ENCODE measurements at places on chromosomes 16 and 17.

DNA sequence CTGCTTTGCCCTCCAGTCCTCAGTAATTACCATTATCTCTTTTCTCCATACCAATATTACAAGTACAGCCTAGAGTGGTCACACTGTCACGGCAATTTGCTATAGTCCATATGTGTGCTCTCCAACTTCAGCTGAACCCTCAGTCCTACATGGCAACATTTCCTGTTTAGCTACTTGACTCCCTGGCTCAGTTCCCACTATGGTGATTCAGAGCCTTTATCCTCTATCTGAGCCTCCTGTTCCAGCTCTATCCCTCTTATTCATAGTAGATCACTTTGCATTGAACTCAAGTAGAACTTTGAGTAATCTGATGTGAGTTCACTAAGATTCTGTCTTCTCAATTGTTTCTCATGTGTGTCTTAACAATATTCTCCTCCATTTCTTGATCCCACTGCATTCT lies 43.7 kb upstream of the GOSR1 start:
- DNase-seq: no peak

DNA sequence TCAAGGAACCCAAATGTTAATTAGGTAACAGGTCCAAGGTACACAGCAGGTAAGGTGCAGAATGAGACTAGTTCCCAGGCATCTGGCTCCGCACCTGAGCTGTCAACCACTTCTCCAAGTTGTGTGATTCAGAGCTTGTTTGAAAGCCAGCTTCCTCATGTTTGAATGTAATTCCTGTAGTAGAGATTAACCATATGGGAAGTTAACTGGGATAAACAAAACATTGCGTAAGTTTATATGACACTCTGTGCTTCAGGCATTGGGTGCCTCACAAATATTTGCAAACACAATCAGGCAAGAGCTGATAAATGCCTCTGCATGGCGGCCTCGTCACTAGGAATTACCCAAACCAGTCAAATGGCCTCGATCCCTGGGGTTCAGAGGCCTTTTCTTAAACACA lies 27.9 kb upstream of the CPHXL start:
- no peak for DNase-seq

- DNase-seq: peak; percentile 39
These were observed 11.8 kb downstream of the SYT17 start for GRCh38 chr16:19179546-19180490.

DNA sequence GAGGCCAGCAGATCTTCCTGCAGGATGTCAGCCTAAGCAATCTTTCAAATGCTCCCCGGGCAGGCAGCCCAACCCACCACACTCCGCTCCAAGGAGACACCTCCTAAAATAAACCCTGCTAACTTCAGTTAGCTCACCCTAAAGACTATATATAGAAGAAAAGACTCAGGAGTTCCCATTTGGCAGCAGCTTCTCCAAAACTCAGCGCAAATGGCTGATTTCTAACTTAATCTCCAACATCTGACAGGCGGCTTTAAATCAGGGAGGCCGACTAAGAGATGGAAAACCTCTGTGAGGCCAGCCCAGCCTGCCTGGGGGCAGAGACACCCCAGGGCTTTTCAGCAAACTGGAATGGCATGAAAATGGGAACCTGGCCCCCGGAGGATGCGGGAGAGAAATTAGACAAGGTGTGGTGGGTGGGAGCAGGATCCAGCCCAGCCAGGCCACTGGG lies 91.6 kb downstream of the XYLT1 start:
- no peak for DNase-seq

DNA sequence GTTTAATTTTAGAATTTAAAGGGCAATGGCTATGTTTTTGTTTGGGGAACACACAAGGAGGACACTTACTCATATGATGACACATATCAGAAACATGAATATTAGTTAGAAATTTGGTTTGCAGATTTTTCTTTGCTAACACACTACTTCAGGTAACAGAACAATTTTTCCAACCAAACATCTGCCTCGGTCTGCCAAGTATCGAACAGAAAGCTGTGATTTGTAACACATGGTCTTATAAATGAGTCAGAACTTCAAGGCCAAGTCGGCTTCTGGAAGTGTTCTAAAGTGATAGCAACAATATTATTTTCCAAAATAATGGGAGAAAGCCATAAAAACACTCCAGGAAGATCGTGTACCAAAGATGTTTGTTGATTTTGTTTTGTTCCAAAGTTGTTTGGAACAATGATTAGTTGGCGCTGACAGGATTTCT lies 75.9 kb upstream of the PMFBP1 start:
- DNase-seq: no peak

GRCh38 chr16:10618710-10619209 lies 38.4 kb upstream of the EMP2 start:
- DNase-seq: no peak

DNA sequence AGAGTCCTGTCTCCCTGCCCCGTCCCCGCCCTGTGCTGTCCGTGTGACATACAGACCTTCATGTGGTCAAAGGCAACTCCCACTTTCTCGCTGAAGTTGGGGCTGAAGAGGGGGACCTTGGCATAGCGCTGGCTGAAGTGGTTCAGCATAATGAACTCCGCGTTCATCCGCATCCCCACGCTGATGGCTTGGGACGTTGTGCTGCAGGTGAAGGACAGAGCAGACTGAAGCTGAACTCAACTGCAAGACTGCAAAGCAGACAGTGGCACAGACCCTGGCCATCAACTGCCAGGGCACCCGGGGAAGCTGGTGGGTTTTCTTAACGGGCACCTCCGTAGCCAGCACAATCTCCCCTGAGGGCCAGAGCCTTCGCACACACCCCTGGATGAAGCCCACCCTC lies 24.2 kb downstream of the ELAC2 start:
- DNase-seq: no peak

- peak; percentile 59 for DNase-seq
These were observed 2.9 kb upstream of the CACNG3 start for GRCh38 chr16:24253192-24253591.

DNA sequence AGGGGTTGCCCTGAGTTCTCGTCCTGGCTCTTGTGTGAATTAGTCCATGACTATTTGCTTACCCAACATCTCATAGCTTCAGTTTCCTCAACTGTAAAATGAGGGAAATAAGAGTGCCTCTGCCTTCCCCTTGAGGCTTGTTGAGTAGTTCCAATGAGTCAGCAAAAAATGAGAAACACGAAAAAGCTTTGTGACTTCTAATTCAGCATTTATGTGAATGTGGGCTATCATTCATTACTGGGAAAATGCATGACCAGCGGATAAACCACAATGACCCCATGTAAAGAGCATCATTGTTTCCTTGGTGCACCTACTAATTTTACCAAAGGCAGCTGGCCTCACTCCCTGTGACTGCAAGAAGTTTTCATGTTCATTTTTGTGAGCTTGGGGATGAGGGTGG lies 374.6 kb upstream of the HSBP1 start:
- DNase-seq: no peak

DNA sequence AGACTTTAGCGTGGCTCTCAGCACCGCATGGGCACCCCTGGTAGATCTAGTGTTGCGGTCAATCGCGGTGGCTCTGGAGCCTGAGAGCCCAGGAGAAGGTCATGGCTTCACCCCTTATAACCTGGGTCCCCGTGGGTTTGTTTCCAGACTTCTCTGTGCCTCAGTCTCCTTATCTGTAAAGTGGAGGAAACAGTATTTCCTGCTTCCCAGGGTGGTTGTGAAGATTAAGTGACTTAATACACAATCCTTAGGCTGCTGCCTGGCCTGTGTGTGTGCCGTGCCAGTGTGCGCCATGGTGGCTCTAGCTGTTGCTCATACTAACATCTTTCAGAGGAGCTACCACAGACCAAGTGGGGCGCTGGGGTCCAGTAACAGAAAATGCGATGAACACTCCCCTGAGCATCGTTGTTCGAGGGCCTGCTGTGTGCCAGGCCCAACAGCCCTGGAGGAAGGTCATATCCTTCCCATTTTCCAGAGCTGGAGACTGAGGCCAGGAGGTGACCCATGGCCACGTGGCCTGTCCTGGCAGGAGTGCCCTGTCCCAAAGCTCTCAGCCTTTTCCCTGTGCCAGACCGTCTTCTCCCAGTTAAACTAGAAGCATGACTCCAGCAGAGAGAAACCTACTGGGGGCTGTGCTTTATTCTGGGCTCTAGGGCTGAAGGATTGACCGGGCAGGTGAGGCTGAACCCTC lies 70.1 kb downstream of the CMIP start:
- no peak for DNase-seq
